IMR-90 (cell line): ENCODE measurements at places on chromosomes 16 and 17. TPM values are rescaled to one million over a fixed set of nuclear protein-coding genes. Genes with fewer than 3 reads are reported as not detected.
A peak's percentile ranks its signal among the peaks of the same experiment; 100 is the strongest.

DNA sequence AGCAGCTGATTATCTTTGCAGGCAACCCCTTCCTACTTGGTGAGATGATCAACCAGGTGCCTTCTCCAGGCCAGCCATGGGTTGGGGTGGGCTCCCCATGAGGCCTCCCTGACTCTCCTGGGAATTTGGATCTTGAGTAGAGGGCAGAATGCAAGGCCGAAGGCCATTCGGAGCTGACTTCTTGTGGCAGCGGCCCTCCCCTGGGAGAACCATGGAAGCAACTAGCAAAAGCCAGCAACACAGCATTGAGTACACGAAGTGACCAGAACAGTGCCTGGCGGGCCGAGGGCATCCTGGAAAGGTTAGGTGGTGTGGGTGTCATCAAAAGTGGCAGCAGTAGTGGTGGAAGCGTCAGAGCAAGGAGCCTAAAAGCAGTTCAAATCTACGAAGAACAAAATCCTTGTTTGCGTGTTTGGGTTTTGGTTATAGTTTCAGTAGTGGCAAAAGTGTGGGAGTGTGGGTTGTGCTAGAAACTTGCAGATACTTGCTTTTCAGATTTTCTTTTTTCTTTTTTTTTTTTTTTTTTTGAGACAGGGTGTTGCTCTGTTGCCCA is 2.0 kb upstream of the ALDH3A1 start:
- H3K27ac ChIP-seq: no peak overlapping the region
- H3K27me3 ChIP-seq: peaks cover 33% of the 10 kb centered on the region
- H3K4me1 ChIP-seq: peaks cover 4% of the 10 kb centered on the region
- no peak overlapping the region for H3K4me3 ChIP-seq

DNA sequence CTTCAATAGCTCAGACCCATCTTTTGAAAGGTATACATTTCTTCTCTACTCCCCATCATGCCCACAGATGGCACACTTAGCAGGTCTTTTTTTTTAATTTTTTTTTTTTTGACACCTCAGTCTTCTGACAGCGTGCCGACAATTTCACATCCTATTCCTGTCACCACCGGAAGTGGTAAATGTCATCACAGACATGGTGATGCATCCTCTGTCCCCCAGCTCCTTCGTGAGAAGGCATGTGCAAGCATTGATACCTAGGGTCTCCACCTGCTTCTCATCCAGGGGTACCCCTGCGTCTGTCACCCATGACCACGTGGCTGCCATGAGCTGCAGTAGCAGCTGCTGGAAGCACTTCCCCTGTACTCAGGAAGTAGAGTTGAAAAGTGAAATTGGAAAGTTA is 35.6 kb downstream of the ELAC2 start:
- H3K4me3 ChIP-seq: no peak overlapping the region
- no peak overlapping the region for H3K27ac ChIP-seq
- H3K4me1 ChIP-seq: peaks cover 4% of the 10 kb centered on the region; the same call in 1 of the 2 replicates
- no peaks in the 10 kb centered on the region for H3K27me3 ChIP-seq
- DNase-seq: no peak
- no peaks in the 10 kb centered on the region for H3K36me3 ChIP-seq

The TP53TG3D gene
- not detected in 2 replicates for total RNA-seq

The TEX14 gene
- total RNA-seq: not detected in 2 replicates

The TEX19 gene
- under 0.01 and 0.28 TPM in 2 replicates for total RNA-seq

DNA sequence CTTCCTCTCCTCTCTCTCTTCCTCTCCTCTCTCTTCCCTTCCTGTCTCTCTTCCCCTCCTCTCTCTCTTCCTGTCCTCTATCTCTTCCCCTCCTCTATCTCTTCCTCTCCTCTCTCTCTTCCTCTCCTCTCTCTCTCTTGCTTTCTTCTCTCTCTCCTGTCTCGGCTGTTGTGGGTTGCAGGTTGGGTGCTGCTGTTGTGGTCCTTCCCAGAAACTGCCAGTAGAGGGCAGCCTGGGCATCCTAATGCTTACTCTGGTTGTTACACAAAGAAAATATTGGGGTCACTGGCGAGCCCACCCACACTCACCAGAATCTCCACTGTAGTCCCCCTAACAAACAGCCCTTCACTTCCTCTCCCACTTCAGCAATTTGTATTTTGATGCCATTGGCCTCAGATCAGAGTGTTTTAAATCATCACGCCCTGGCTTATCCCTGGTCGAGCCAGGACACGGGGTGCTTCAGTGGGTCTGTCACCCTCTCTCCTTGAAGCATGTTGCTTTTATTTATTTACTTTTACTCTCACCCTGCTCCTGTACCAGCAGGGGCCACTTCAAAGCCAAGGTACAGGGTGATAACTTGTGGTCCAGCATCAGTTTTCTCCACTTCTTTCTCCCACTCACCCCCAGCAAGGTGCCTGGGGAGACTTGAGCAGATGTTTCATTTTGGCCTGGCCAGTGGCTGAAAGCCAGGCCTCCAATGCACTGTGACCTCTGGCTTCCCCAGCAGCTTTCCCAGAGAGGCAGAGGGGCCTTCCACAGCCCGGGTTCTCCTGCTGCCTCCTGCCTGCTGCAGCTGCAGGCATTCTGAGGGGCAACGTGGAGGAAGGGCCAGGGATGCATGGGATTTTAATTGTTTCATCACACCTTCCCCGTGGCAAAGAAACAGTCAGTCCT is 4.7 kb upstream of the MMP15 start:
- H3K27me3 ChIP-seq: peaks cover 9% of the 10 kb centered on the region
- peaks cover 14% of the 10 kb centered on the region for H3K4me1 ChIP-seq
- H3K27ac ChIP-seq: no peak overlapping the region
- H3K4me3 ChIP-seq: no peak overlapping the region
- peaks cover 9% of the 10 kb centered on the region for H3K36me3 ChIP-seq

GRCh38 chr17:59676716-59677115 is 30.5 kb downstream of the PTRH2 start:
- peaks cover 43% of the 10 kb centered on the region for H3K36me3 ChIP-seq
- no peak overlapping the region for H3K27ac ChIP-seq
- no peak overlapping the region for H3K4me3 ChIP-seq
- DNase-seq: peak; percentile 18
- peaks cover 7% of the 10 kb centered on the region for H3K4me1 ChIP-seq

The OTOP3 gene
- not detected in 2 replicates for total RNA-seq

The VASN gene
- total RNA-seq: 9.3 and 10.3 TPM in 2 replicates
